DND-41 (cell line): ENCODE measurements at places on chromosomes 6 and 20.
A peak's percentile ranks its signal among the peaks of the same experiment; 100 is the strongest.

GRCh38 chr20:39532205-39532604, 570.1 kb downstream of the DHX35 start:
- no peak for DNase-seq

- peak; percentile 49 for DNase-seq
These were observed 17.9 kb downstream of the C6orf15 start for GRCh38 chr6:31094389-31094881.

GRCh38 chr20:19735446-19735845, 22.6 kb upstream of the RIN2 start:
- peak; percentile 19 for DNase-seq

DNA sequence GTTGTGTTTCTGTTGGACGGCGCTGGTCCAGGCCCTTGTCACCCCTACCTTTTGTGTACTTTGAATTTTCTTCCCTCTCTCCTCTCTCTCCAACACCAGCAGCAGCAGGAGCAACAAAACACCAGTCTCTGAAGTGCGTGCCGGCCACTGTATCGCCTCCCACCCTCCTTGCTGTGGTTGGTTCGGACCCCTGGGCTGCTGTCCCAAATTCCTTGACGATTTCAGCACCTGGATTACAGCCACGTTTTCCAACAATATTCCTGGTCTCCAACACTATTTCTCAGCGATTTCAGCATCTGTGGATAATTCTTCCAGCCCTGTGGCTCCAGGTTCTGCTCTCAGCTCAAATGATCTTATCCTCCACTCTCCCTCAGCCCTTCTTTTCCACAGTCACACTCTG, 11.8 kb downstream of the MAS1 start:
- DNase-seq, result no peak

GRCh38 chr20:8853805-8854338, 215.0 kb upstream of the PLCB4 start:
- peak; percentile 28 for DNase-seq

- DNase-seq, result no peak
These were observed 67.9 kb upstream of the STX16 start for GRCh38 chr20:58583176-58583575.

DNA sequence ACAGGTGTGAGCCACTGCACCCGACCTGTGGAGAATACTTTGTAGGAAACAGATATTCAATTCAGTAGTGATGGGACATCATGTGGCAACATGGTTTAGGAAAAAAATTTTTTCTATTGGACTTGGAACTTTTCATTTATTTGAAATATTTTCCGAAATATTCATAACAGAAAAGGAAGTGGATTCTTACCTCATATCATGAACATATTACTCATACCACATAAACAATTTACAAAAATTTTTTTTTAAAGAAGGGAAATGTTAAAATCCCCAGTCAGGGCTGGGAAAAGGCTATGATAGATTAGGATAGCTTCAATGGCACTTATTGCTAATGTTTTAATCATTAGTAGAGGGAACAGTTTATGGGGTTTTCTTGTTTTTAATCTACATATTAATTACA, 6.8 kb upstream of the ALDH8A1 start:
- DNase-seq, result no peak

DNA sequence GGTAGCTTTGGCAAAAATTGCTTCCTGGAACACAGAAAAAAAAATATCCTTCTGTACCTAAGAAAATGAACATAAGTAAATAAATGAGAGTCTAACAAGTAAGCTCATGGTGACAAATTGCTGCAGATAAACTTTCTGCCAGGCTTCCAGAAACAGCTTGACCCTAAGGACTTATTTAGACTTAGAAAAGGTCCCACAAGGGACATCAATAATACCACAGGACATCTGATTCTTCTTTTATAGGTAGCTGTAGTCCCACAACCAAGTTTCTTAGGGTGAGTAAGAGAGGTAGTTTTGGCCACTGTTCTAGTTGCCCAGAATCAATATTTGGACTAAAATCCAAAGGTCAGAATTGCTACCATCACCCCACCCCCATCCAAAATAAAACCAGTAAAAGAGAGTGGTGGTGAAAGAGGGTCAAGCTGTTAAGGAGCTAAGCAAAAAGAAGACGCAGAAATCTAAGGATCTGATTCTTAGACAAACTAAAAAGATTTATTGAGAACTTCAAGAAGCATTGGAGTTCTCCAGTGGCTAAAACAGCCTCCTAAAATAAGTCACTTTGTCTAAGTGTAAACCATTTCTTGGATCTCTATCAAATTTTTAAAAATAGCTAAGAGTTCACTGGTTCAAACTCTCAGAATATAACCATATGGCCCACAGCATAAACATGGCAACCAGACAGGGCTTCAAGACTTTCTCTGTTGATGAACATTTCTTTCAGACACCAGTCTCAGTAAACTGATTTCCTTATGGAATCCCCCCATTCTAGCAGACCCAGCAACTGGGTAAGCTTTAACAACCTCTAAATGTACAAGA, 180.6 kb downstream of the PTPRK start:
- no peak for DNase-seq

- DNase-seq, result peak; percentile 27
These were observed 12.5 kb upstream of the THBD start for GRCh38 chr20:23061734-23062561.

GRCh38 chr20:63009988-63010769, 3.4 kb upstream of the BHLHE23 start:
- DNase-seq, result peak; percentile 99

DNA sequence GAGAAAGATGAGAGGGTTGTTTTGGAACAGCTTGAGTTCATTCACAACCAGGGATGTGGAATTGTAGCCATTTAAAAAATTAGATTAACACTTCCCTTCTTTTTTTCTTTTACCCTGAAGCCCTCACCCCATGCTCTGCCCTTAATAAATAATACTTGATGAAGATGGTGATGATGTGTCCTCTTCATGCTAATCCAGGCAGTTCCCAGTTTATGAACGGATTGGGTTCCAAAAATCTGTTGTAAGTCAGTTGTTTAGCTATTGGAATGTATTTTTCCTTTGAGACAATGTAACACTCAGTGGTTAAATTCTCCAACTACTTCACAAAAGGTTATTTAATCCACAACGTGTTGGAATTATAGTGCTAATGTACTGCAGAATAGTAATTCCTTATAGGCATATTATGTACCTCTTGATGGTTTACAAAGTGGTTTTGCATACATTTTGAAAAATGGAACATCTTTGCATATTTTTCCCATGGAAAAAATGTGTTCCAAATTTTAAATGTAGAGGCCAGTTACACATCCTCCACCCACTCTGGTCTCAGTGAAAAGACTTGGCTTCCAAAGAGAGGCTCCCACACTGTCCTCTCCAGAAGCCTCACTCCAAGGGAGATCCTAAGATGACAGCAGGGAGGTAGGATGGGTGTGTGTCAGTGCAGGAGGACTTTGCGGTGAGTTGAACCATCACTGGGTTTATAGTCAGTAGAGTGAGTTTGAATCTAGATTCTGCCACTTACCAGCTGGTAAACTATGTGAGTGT, 45.8 kb upstream of the CEP162 start:
- DNase-seq, result no peak

DNA sequence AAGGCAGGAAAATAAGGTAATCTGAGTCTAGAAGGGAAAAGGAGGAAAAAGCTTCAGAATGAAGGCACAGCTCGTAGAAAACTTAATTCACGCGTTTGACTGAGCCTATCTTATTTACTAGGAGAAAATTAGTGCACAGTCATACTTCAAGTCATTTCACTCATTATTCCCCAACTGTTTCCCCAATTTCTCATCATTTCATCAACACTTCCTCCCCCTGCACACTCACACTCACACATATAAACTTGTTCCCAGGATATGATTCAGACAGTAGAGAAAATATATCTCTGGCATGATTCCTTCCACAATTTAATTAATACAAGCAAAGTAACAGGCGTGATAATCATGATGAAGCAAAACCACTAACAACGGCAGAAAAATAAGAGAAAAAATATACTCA, 94.5 kb upstream of the F13A1 start:
- no peak for DNase-seq

- DNase-seq, result no peak
These were observed 872 bp upstream of the RIMS4 start for GRCh38 chr20:44811150-44811685.
